ENCODE measurements at places on chromosomes 5 and 9.

DNA sequence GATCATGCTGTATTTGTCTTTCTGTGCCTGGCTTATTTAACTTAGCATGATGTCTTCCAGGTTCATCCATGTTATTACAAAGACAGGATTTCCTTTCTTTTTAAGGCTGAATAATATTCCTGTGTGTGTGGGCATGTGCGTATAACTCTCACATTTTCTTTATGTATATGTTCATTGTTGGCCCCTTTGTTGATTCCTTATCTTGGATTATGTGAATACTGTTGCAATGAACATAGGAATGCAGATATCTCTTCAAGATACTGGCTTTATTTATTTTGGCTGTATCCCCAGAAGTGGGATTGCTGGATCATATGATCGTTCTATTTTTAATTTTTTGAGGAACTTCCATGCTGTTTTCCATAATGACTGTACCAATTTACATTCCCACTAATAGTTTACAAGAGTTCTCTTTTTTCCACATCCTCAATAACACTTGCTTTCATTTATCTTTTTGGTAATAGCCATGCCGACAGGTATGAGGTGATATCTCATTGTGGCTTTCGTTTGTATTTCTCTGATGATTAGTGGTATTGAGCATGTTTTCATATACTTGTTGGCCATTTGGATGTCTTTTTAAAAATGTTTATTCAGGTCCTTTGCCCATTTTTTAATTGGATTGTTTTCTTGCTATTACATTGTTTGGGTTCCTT lies 38.0 kb downstream of the CREBRF start:
- peak; percentile 45 for DNase-seq

GRCh38 chr5:173399851-173400250 lies 71.6 kb upstream of the STC2 start:
- DNase-seq = peak; percentile 29

- peak; percentile 15 for DNase-seq
These were observed 29.7 kb downstream of the TEX10 start for GRCh38 chr9:100322954-100323536.

DNA sequence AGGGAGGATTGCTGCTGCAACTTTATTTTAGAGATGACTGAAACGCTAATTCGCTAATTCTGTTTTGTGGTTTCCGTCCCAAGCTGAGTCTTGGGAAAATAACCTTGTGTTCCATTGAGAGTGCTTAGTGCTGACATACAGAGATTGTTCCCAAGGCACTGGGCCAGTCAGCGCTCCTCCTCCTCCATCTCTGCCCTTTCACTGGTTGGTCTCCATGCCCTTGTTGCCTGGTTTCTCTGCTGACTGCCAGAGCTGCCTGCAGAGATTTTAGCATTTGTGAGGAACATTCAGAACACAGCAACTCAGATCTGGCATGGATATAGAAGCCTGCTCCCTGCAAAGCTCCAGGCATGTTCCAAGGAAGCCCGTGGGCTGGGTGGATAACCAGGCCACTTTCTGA lies 126.0 kb upstream of the IRX2 start:
- DNase-seq = no peak

- no peak for DNase-seq
These were observed 8.4 kb upstream of the SETD9 start for GRCh38 chr5:56900858-56901578.

- DNase-seq = no peak
These were observed 19.6 kb downstream of the CCDC187 start for GRCh38 chr9:136284311-136284710.

GRCh38 chr9:131693651-131694597 lies 46.0 kb downstream of the RAPGEF1 start:
- DNase-seq = no peak

- DNase-seq = no peak
These were observed 31.9 kb downstream of the CNTFR start for GRCh38 chr9:34557426-34558321.
